ENCODE measurements at places on chromosomes 5 and 9.

DNA sequence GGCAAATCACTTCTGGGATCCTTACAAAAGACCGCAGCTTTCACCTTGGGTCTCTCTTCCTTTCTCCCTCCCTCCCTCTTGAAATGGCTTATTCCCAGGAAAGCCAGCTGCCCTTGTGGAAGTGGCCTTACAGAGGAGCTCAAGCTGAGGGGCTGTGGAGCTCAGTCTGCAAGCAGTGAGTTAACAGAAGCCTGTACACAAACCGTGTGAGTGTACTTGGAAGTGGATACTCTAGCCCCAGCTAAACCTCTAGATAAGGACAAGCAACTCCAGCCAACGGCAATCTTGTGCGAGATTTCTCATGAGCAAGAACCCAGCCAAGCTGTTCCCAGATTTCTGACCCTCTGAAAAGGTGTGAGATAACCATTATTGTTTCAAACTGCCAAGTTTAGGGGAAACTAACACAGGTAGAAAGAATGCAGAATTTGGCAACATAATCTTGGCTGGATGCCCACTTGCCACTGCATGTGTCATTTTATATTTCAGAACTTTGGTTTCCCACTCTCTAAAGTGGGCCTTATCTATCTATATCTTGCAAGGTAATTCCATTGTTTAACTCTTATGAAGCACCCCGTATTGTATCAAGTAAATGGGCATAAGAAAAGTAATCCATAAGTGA is 85.6 kb downstream of the CDH18 start:
- DNase-seq, result no peak

DNA sequence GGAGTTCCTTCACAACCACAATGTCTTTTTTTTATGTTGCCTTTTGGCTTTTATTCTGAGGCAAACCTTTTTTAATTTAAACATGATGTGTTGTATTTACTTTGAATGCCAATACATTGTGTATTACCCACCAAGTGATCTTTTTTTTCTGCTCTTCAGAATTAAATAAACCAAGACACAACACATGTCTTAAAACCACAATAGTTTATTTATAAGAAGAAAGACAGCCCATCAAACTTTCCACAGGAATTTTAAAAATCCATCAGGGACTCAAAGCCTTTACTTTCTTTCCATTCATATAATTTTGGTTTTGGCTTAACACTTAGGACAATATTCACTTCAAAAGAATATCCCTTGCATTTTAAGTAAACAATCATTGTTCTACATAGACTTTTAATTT is 321.8 kb upstream of the MEF2C start:
- no peak for DNase-seq

DNA sequence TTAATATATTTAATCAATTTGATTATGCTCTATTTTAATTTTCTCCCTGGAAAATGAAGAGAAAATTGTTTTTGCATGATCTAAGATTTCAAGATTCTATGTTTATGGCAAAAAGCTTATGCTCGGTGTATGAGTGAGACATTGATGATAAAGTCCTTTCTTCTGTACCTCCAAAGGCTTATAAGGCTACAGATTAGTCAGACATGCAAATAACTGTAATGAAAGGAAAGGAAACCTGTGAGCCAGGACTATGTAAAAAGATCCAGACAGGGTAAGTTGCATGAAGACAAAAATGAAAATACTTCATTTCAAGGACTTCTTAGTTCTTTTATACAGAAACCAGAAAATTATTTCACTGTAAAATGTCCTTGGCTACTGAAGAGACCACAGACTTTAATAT is 52.2 kb upstream of the EDIL3 start:
- DNase-seq, result no peak

DNA sequence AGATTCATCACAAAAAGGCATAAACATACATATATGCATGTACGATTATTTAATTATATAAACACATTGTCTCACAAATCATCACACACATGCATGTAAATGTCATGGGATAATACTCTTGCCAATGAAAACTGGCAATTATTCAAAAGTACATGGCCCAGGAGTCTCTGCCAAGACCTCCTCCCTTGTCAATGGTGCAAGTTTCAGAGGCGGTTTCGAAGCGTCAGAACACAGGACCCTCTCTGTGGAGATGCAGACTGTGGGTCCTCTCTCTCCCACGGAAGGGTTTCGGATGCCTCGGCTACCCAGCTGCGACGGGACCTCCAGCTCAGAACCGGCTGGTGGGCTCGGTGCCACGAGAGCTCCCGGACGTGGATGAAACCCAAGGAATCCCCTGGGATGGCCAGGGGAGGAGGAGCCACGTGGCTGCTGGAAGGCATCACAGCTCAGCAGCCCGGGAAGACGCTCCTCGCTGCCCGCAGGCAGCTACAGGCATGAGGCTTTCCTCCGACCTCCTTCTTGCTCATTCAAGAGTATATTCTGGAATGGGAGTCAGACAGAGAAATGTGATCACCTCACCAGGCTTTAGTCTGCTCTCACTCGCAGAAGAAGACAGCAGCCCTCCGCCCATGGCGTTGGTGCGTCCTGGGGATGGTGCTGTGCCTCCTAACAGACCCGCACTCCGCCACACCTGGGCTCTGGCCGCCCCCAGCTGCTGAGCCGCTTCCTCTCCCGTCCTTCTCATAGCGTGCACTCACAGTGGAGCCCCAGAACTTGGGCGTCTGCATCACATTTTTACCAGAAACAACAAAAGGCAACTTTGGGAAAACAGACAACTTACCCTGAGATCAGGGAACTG is 308.8 kb downstream of the IRX2 start:
- DNase-seq, result no peak

GRCh38 chr9:3243683-3244082 is 282.1 kb downstream of the RFX3 start:
- no peak for DNase-seq

GRCh38 chr9:35258660-35259474 is 97.1 kb downstream of the UNC13B start:
- DNase-seq, result peak; percentile 86

DNA sequence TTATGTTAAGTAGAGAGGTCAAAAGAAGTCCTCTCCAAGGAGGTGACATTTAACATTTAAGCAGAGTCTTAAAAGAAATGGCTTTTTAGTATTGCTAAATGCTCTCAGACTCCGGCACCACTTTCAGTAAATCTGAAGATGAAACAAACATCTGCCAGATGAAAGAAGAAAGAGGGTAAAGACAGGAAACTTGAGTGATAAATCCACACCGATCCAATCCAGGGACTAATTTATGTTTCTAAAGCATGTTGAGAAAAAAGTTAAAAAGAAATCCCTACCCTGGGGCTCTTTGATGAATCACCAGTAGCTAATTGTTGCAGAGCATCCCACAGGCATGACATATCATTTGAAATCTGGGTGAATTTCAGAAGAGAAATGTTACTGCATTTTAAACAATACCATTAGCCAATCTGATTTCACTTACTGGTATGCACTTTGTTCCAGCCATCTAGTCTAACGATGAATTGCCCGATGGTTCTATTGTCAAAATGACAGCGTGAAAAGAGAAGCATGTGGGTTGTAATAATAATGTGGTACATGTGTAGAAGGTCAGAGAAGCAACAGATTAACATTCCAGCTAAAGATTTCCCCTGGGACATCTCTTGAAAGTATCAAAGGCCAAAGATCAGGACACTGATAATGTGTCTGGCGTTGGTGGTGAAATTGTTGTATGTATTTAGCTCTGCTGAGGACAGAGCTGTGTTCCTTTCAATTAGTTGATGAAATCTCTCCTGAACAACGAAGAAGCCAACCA is 485.7 kb downstream of the CSNK1G3 start:
- DNase-seq, result no peak

All from hippocampal formation (tissue), 2 donors.